ENCODE measurements at places on chromosomes 4 and X.

DNA sequence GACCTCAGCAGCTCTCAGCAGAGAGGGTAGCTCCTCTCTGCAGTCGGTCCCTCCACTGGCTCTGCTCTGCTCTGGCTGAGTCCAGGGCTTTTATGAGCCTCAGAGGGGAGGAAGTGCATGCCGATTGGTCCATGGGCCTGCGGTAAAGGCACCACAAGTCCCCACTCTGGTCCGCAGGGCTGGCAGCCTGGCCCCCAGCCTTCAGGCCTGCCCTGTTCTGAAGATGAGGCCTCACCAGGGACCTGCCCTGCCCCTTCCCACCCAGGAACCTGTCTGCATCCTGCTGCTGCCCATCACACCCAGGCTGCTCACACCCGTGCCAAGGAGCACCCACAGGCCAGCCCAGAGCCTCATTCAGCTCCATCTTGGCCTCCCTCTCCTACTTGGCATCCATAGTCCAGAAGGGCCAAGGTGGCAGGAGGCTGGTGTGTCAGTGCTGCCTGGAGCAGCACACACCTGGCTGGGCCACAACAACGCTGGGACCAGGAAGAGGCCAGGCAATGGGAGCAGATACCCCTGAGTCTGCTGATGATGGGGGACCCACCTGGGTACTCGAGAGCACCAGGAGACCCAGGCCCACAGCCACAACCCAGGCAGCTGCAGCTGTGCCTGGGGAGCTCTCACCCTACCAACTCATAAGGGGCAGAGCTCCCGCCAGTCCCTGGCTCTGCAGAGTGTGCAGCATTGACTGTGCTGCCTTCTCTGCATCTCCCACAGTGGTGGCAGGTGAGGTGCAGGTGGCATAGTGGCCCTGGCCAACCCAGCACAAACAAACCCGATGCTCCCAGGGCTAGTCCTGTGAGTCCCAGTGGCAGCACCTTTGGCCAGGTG lies 191.9 kb upstream of the NUDT6 start:
- DNase-seq, result no peak

GRCh38 chr4:106527316-106527715 lies 158.7 kb upstream of the GIMD1 start:
- DNase-seq, result no peak

DNA sequence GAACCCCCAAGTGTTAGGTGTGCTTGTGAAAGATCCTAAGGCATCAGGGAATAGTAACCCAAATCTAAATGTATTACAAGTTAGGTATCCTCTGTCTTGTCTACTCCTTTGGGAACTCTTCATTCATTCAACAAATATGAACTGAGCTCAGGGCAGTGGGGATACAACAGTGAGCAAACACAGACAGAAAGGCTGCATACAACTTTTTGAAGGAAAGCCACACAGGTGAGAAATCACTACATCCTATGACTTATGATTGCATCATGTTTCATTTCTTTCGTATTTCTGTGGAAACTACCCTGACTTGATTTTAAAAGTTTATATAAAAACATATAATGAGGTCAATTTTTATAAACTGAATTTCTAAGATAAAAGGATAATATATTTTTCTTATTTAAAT lies 43.2 kb downstream of the BCLAF3 start:
- no peak for DNase-seq

- no peak for DNase-seq
Measured at GRCh38 chrX:35890699-35891098, 28.8 kb upstream of the CFAP47 start.

- DNase-seq, result no peak
Measured at GRCh38 chr4:129113919-129114318, 18.0 kb downstream of the C4orf33 start.

DNA sequence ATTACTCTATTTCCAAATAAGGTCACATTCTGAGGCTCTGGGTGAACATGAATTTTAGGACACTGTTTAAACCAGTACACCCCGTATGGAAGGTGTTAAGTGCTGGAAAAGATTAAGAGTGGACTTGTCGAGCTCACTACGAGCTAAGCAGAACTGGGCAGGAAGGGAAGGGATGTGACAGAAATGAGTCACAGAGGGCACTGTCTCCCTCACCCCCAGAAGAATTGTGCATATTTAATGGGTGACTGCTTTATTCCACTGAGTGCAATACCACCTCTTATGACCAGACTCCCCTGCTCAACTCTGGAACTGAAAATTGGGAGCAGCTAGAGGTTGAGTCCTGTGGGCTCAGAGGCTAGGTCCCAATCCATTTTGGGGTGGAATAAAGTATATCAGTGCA lies 187.4 kb upstream of the RPS6KA3 start:
- no peak for DNase-seq

- no peak for DNase-seq
Measured at GRCh38 chrX:151902813-151903591, 9.7 kb upstream of the MAGEA4 start.

DNA sequence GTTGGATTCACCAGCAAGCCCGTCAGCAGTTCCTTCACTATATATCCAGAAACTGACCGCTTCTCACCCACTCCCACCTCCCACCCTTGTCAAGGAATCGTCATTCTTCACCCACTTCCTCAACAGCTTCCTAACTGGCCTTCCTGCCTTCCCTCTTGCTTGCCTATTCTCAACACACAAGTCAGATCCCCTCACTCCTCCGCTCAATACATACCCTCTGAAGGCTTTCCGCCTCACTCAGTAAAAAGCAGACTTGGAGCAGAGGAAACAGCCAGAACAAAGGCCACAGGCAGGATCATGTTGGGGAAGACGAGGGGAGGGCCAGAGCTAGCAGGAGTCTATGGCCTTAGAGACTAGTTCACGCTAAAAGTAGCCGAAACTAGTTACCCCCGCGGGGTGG lies 23.7 kb downstream of the RWDD4 start:
- no peak for DNase-seq

- no peak for DNase-seq
Measured at GRCh38 chrX:45056428-45057145, 144.1 kb downstream of the DIPK2B start.

DNA sequence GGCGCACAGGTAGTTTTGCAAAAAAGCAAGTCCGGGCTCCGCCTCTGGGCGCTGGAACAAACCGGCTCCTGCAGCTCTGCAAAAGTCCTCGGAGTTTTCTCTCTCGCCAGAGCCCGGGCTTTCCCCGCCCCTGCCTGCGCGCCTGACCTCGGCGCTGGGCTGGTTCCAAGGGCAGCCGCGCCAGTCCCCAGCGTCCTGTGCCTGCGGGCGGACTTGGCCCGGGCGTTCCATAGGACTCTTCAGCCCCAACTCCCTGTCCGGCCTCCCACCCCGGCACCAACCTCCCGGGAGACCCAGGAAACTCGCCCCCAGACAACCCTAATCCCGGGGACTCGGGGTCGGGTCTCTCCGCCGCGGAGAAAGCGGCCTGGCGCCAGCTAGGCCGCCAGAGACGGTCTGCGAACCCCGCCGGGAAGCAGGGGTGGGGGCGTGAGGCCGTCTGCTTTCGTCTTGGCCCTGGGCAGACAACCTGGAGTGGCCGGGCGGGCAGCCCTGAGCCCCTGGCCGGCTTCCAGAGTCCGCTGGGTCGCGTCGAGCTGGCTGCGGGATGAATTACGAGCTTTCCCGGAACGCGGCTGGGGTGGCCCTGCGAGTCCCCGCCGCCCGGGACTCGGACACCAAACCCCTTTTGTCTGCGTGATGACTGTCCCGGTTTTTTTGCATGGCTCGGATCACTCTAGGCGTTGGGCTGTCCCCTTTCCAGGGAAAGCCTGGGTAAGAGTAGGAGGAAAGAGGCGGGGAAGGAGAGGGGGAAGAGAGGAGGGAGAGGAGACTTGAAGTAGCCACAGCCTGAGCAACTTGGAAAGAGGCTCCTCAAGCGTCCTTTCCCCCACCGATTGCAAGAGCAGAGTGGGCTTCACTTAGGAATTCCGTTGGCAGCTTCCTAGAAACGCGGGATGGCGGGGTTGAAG lies 916 bp downstream of the MXRA5 start:
- DNase-seq, result peak; percentile 57

DNA sequence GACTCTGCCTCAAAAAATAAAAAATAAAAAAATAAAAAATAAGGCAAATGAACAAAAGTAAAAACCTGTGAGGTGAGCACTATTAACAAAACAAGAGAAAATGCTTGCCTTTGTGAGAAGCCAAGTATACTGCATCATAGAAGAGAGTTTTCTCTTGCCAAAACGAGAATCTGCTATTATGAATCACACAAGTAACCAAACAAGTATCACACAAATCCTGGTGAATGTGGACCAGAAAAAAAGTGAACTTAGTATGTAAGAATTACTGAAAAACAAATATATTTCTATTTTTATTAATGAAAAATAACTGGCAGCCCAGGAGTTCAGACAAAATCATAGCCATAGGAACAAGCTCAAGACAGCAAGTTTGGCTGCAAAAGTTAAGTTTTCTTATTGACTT lies 193.5 kb downstream of the PDGFC start:
- no peak for DNase-seq

DNA sequence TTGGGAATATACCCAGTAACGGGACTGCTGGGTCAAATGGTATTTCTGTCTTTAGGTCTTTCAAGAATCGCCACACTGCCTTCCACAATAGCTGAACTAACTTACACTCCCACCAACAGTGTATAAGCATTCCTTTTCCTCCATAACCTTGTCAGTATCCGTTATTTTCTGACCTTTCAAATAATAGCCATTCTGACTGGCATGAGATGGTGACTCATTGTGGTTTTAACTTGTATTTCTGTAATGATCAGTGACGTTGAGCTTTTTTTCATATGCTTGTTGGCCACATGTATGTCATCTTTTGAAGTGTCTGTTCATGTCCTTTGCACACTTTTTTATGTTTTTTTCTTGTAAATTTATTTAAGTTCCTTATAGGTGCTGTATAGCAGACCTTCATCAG lies 81.2 kb downstream of the ADAM29 start:
- DNase-seq, result no peak

- DNase-seq, result peak; percentile 27
Measured at GRCh38 chr4:77669946-77670590, 64.4 kb downstream of the CXCL13 start.

- DNase-seq, result peak; percentile 20
Measured at GRCh38 chr4:52551487-52551886, 107.6 kb downstream of the USP46 start.

GRCh38 chr4:42280327-42281095 lies 116.8 kb upstream of the SHISA3 start:
- DNase-seq, result no peak

- DNase-seq, result no peak
Measured at GRCh38 chr4:24229978-24230377, 340.1 kb upstream of the PPARGC1A start.

- no peak for DNase-seq
Measured at GRCh38 chr4:169099771-169100180, 89.7 kb upstream of the CBR4 start.

DNA sequence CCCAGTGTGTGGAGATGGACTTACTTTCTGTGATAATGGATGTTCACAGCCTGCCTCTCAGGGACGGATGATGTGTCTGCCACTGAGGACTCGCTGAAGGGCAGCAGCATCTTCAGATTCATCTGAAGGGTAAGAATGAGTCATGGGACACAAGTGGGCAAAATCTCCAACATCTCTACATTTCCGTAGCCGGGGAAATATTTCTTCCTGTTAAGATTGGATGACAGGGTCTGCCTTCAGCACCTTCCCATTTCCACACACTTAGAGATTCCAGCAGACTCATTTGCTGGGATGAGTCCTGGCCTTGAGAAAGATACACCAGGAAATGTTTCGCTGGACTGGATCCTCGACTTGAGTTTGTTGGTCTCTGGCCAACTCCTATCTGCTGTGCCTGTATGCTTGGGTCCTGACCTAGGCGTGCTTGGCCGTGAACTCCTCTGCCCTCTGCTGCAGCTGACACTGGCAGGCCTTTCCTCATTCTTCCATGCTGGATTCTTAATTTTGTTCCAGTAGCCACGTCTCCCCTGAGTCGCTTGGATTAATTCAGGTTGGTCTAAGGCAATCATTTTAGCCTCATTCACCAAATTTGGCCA lies 46.5 kb upstream of the SOD3 start:
- no peak for DNase-seq

- no peak for DNase-seq
Measured at GRCh38 chr4:170721812-170722373, 632.1 kb upstream of the AADAT start.

DNA sequence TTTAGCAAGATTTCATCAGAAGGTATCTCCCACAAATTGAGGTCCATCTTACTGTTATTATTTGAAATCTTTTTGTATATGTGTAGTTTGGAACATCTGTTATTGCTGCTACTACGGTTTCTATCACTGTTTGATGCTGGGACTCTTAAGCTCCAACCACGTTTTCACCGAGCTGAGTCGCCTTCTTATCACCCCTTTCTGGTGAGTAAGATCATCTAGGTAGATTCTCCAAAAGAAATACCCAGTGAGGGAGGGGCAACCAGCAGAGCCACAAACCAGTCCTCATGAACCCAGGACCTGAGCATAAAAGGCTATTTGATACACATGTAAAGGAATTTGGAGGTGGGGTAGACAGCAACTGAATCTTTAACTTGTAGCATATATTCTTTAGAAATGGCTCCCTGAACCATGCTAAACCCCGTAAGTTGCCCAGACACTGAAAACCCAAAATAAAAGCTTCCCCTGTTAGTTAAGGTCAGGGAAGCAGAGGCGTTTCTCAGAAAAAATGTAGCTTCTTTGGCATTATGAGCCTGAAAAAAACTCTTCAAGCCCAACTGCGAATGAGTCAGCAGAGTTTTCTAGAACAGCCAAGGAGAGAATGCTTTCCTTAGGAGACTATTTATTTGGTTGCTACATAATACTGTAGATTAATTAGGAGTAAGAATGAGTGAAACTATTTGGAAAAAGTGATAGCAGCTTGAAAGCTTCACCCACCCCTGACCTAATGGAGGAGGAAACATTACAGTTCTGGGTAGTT lies 53.8 kb upstream of the ATXN3L start:
- DNase-seq, result no peak

DNA sequence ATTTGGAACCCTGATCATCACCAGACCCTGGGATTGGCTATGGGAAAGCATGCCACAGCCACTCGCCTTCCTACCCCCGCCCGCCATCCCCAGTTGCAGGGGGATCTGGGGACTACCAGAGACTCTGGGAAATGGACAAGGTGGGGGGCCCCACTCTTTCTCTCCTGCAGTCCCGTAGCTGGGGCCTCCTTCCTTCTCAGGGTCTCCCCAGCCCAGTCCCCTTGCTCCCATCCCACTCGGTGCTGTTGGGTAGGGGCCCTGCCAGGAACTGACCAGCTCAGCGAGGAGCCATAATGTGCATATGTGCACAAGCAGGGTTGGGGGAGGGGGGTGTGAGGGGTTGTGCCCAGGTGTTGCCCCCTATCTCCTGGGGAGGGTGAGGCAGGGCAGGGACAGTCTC lies 3.4 kb upstream of the USP11 start:
- no peak for DNase-seq

- no peak for DNase-seq
Measured at GRCh38 chr4:68927165-68927564, 24.4 kb downstream of the UGT2A3 start.

DNA sequence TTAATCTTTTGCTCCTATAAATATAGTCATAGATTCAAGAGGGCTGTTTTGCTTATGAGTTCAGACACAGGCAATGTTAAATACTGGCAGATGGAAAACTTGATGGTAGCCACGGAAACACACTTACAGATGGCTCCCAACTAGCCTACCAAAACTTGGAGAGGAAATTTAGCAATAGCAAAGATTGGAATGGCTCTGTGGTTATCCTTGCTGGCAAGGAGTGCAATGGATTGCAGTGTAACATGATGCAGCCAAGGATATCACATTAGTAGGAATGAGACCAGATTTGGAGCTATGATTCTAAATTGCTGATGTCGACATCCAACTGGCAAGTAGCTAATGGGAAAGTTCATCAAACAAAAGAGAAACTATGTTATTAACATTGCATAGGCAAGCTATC lies 791.0 kb upstream of the DIAPH2 start:
- DNase-seq, result no peak

- no peak for DNase-seq
Measured at GRCh38 chr4:140004922-140005627, 148.9 kb downstream of the MAML3 start.

Measured in spinal cord (tissue), 10 donors.